Kidney (tissue), 22 donors: ENCODE measurements at places on chromosomes 7 and 10. TPM values are rescaled to one million over a fixed set of nuclear protein-coding genes. Genes with fewer than 3 reads are reported as not detected.

DNA sequence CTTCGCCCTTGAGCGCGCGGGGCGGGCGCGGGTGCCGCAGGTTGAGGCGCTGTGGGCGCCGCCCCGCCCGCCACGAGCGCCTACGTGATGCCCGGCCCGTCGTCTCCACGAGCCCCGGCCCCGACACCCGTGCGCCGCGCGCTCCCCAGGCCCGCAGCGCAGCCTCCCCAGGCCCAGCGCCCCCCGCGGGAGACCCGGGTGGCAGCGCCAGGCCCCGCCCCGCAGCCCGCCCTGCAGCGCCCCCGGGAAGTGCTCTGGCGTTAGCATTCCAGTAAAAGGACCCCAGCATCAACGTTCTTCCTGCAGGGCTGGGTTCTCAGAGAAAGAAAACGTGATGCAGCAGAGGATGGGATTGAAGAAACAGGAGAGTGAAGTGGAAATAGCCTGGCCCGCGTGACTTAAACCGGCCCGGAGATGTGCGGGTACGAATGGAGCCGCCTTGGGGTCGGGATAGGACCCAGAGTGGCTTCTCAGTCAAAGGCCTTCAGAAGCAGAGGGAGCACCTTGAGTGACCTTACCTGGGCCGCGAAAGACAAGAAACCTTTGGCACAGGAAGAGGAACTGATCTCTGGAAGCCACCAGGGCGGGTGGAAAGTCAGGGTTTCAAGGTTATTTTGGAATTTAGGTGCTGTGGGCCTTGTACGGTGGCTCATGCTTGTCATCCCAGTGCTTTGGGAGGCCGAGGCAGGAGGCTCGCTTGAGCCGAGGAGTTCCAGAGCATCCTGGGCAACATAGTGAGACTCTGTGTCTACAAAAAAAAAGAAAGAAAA lies 1.8 kb downstream of the PFKP start:
- peak; percentile 65 for DNase-seq

DNA sequence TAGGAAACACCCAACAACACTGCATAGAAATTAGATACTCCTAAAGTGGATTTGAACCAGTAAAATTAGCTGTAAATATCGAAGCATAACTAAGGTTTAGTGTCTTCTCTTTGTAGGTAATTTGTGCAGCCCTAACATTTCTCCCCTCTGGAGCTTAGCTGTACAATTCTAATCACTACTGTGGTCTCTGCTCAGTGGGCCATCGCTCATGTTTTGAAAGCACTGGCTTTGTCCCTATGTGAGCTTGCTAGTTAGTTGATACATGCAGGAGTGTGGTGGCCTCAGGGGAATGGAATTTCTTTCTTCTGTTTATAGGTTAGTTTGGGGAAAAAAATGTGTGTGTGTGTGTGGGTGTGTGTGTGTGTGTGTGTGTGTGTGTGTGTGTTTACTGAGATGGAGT lies 373.1 kb downstream of the DPP6 start:
- peak; percentile 66 for DNase-seq

The NUTM2E gene
- total RNA-seq = 0.16 TPM

The ELOVL3 gene
- total RNA-seq = 0.35 TPM

DNA sequence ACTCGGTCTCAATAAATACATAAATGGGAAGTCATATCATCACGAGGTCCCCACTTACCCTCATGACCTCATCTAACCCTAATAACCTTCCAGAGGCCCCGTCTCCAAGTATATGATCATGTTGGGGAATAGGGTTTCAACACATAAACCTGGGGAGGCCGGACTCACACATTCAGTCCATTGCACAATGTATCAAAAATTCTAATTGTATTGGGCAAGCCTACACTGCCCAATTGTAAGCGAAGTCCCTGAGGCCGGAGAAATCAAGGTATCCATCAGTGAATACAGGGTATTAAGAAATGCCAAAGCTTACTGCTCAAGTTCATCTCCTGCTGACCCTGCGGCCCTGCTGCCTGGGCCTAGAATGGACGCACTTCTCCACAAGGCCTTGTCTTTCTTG lies 69.6 kb downstream of the PARP12 start:
- DNase-seq = no peak

GRCh38 chr10:116809483-116810119 lies 39.7 kb upstream of the ENO4 start:
- DNase-seq = peak; percentile 34

- no peak for DNase-seq
Observed at GRCh38 chr10:89805599-89806013, 104.2 kb downstream of the KIF20B start.

GRCh38 chr10:49784681-49785080 lies 22.6 kb upstream of the OGDHL start:
- no peak for DNase-seq

DNA sequence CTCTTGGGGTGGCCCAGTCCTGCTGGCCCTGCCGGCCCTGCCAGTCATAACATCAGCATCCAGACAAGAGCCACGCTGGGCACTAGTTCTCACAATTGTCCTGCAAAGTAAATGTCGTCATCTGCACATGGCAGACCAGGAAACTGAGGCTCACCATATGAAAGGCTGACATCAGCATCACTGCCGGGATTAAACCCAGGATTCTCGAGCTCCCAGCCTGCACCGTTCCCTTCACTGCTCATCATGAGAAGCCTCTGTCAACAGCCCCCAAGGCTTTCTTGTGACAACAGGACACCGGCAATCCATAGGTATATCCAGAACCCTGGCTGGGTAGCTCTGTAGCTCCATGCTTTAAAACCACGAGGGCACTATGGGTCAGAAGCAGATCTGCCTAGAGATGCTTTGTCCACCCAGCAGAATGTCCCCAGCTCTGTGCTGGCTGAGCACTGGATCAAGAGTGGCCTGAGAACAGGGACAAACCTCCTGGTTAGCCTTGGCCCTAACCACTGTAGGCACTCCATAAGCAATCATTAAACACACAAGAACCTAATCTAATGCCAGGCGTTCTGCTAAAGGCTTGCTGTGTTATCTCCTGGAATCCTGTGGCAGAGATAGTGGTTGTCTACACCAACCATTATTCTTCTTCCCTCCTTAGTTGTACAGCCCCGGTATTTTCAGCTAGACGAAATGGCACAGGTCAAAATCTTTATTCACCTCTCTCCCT lies 41.2 kb upstream of the C10orf71 start:
- DNase-seq = no peak

GRCh38 chr10:28676326-28676967 lies 874 bp upstream of the BAMBI start:
- no peak for DNase-seq
